ENCODE measurements at places on chromosomes 6 and 20.
A peak's percentile ranks its signal among the peaks of the same experiment; 100 is the strongest.

- DNase-seq: no peak
Observed at GRCh38 chr20:59006864-59007664, at the start of gene CTSZ. Gene CTSZ (minus strand): TSS chr20:59007254. CDS start chr20:59007128, 126 bp downstream.

DNA sequence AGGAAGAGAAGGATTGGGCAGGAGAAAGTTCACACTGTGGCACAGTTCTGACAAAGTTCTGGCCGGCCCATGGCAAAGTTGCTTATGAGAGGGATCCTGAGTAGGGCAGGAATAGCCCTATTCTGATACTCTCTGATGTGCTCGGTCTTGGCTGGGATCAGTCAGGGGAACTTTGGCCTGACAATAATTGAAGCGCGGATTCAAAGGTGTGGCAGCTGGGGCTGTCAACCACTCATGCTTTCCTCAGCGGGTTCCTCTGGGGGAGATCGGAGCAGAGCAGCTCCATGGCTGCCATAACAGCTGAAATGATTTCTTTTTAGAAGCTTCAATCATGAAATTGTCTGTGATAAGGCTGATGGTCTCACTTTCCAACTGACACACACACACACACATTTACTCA lies 714.1 kb downstream of the DHX35 start:
- no peak for DNase-seq

DNA sequence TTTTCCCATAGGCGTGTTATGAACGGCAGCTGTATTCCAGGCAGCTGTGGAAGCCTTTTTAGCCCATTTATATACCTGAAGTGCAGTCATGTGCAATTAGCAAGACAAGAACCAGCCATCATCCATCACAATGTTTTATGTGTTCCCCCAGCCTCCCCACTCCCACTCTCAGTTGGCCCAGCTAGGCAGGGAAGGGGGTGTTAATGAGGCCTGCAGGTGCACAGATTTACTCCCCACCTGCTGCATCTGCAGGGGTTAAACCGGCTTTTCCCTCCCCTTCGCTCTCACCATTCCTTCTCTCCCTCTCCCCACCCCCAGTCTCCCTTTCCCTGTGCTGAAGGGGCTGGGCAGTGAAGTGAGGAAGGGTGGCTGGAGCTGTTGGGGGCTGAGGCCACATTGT lies 149.8 kb upstream of the AKAP12 start:
- no peak for DNase-seq

DNA sequence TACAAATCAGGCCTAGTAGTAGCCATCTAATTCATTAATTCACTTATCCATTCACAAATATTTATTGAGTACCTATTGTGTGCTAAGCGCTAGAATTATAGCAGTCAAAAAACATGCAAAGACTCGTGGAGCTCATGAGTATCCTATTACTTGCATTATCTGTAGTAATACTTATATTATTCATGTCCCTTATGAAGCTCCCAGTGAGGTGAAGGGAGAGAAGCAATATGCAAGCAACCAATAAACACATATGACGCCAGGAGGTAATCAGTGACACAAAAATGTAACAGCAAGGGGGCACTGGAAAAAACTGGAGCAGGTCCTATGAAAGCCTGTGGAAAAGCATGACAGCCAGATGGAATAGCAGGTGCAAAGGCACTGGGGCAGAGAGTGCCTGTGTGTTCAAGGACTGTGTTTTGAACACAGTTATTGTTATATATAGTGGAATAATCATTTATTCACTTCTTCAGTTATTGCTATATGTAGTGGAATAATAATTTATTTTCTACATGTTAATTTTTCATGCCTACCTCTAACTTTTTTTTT lies 109.5 kb downstream of the KIF13A start:
- no peak for DNase-seq

DNA sequence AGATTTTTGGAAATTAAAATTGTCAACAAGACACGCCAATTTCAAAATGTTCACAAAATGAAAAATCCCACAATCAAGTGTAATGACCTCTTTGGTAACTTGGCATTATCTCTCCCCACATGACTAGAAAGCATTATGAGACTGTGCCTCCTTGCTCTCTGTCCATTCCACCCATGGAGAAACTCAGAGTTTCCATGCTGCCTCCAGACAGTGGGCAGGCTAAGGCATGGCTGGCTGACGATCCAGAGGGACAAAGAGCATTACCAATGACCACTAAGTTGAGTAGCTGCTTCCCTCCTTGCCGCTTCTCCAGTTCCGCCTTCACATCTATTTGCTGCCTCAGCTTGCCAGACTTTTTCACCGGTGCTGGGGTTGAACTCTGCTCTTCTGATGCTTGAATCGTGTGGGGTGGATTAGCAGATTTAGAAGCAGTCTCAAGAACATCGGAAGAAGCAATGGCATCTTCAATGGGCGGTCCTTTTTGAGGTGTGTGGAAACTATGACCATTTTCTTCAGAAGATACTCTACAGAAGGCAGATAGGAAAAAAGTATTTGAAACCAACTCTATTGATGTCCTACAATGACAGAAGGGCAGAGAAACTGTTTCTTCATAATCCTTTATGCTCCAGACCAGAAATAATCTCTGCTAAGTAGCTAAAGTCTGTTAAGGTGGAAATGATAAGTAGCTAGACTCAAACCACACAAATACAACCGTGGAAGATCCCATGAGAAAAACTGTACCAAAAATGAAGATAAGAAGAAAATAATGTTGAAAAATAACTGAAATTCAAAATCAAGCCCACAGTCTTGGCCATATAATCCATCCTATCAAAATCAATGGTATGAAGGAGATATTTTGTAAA lies 47.5 kb upstream of the ALDH8A1 start:
- peak; percentile 59 for DNase-seq

GRCh38 chr6:55117267-55117666 lies 57.0 kb upstream of the HCRTR2 start:
- no peak for DNase-seq

DNA sequence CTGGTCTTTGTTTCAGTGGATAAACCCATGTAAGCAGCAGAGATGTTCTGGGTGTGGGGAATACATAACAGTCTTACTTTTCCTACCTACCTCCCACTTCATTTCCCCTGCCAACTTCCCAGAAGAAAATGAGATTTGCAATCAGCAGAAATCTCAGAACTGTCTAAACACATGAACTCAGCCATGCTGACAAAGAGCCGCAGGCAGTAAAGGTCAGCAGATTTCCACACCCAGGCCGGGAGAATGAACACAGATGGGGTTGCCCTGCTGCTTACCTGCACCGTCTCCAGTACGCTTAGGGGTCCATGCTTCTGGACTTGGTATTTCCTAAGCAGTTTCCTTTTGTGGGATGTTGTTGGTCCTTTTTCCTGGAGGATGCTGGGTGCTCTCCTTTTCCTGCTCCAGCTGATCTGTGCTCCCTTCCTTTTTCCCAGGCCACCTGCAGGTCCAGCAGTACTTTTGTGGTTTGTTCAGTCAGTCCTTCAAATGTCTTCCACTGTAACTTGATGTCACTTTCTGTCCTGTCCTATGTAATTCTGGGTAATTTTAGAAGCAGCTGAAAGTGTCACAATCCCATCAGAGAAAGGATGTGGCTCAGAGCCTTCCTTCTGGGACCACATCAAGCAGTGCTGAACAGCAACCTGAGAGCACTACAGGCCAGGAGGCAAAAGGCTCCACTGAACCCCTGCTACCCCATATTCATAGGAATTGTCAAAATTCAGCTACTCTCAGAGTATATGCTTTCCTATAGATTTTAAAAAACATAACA lies 129.0 kb downstream of the CEP57L1 start:
- DNase-seq: no peak

- peak; percentile 45 for DNase-seq
Observed at GRCh38 chr6:88168362-88168761, 2.2 kb upstream of the CNR1 start.

DNA sequence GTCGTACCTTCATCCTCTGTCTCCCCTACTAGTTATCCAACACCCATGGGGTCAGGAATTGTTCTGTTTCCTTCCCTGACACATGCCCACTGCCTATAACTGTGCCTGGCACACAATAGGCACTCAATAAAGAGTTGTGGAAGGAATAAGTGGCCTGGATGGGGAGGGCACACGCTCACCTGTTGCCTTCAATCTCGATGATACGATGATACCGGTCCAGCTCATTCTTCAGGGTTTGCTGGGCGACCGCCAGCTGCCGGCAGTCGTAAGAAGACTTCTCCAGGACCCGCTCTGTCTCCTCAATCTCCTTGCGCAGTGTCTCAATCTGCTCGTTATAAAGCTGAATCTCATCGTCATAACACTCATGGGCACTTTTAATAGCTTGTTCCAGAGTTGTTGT lies 32.5 kb downstream of the BFSP1 start:
- DNase-seq: no peak

- peak; percentile 33 for DNase-seq
Observed at GRCh38 chr6:63352544-63353285, 32.9 kb upstream of the LGSN start.

- no peak for DNase-seq
Observed at GRCh38 chr20:34171640-34172039, 59.6 kb upstream of the EIF2S2 start.

GRCh38 chr6:146341493-146342230 lies 202.0 kb upstream of the RAB32 start:
- no peak for DNase-seq

GRCh38 chr6:72042088-72042487 lies 155.7 kb downstream of the RIMS1 start:
- peak; percentile 32 for DNase-seq

DNA sequence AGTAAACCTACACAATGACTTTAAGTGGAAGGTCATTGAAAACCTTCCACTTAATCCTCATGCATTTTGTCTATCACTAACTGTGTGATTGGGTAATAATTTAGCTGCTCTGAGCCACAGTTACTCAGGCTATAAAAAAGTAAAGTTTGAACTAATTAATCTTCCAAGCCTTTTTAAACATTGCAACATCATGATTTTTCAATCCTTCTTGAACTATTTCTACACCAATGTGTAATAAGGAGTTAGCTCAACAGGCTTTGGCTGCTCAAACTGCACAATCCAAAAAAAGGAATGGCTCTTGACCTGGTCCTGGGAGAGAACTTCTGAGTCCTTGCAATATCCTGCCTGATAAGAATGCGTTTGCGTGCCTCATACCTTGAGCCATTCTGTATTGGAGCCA lies 34.8 kb upstream of the FILIP1 start:
- no peak for DNase-seq

DNA sequence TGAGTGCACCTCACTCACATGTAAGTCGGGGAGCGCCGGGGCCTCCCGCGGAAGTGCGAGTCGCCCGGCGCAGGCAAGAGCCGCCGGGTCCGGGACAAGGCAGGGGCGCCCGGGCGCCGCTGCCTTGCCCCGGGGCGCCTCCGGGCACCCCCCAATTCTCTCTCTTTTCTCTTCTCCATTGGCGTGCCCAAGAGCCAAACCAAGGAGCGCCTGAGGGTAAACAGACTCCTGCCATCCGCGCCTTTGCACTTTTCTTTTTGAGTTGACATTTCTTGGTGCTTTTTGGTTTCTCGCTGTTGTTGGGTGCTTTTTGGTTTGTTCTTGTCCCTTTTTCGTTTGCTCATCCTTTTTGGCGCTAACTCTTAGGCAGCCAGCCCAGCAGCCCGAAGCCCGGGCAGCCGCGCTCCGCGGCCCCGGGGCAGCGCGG lies 36.8 kb downstream of the GNAS start:
- no peak for DNase-seq

DNA sequence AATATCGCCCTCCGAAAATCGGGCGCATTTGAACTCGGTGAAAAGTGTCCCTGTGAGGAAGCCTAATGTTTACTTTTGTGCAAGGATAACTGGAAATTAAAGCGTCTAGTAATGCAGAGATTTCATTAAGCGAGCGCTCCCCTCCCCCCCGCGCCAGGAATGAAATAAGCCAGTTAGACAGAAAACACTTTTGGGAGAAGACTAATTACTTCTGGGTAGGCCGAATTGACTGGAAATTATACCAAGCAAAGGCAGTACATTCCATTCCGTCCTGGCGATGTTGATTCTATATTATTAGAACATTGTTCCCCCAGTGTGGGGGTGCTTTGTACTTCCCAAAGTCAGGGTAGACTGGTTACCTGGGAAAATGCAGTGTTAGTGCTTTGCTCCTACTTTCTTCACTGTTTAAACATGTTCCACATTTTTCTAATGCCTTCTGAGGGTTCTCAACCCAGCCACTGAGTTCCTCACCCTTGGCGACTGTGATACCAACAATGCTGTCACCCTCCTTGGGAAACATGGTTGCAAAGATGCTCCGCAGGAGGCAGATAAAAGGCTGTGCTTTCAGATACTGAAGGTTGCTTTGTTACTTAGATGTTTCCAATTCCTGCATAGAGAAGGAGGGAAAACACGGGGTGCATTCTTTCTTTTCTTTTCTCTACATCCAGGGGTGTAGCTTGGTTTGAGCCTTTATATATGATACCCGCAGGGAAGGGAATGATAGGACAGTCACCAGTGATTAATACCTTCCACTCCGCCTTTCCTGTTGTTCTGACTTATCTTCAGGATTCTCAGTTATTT lies 2.6 kb downstream of the GJA1 start:
- DNase-seq: no peak

- no peak for DNase-seq
Observed at GRCh38 chr6:43845646-43846045, 75.6 kb downstream of the VEGFA start.

Measured in NCI-H524 (cell line).